B cell (primary cell): ENCODE measurements at places on chromosomes 7 and 10.

GRCh38 chr7:330511-331230 lies 40.7 kb downstream of the FOXL3 start:
- DNase-seq = no peak

DNA sequence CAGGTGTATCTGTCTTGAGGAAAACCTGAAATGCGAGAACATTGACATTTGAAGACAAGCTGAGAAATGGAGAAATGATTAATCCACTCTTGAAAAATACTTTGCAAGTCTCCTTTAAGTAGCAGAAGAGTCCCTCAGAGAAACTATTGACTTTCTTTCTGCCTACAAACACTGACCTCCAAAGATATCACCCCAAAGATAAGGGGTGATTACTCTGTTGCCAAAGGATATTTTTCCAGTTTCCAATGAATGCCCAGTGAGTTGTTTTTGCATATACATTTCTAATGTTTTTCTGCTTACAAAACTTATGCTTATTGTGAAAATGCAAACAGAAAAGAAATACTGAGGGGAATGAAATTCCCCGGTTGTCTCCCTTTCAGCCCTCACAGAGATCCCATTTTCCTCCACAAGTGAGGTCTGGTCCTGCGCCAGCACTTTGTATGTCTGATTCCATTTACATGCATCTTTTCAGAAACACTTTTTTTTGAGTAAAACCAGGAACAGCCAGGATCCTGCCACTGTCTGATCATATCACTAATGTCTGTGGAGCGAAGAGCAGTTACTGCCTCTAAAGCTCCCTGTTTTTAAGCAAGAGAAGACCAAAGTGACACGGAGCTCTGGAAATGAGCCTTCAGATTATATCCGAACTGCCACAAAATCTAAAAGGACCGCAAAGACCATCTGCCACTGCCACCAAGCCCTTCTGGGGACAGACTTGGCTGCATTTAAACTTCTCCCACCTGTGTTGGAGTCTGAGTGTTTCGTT lies 82.9 kb upstream of the PDCD4 start:
- DNase-seq = no peak

DNA sequence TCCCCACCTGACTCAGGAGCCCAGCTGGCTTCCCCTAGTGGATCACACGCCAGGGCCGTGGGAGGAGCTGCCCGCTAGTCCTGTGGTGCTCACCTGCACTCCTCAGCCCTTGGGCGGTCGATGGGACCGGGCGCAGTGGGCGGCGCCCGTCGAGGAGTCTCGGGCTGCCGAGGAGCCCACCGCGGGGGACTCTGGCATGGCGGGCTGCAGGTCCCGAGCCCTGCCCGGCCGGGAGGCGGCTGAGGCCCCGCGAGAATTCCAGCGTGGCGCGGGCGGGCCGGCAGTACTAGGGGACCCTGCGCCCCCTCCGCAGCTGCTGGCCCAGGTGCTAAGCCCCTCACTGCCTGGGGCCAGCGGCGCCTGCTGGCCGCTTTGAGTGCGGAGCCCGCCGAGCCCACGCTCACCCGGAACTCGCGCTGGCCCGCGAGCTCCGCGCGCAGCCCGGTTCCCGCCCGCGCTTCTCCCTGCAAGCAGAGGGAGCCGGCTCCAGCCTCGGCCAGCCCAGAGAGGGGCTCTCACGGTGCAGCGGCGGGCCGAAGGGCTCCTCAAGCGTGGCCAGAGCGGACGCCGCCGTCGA lies 367.9 kb downstream of the TYW1 start:
- DNase-seq = no peak

GRCh38 chr7:12552876-12553275 lies 17.6 kb upstream of the SCIN start:
- DNase-seq = no peak

GRCh38 chr7:100176096-100177044 lies 811 bp downstream of the GPC2 start:
- DNase-seq = peak; percentile 24

DNA sequence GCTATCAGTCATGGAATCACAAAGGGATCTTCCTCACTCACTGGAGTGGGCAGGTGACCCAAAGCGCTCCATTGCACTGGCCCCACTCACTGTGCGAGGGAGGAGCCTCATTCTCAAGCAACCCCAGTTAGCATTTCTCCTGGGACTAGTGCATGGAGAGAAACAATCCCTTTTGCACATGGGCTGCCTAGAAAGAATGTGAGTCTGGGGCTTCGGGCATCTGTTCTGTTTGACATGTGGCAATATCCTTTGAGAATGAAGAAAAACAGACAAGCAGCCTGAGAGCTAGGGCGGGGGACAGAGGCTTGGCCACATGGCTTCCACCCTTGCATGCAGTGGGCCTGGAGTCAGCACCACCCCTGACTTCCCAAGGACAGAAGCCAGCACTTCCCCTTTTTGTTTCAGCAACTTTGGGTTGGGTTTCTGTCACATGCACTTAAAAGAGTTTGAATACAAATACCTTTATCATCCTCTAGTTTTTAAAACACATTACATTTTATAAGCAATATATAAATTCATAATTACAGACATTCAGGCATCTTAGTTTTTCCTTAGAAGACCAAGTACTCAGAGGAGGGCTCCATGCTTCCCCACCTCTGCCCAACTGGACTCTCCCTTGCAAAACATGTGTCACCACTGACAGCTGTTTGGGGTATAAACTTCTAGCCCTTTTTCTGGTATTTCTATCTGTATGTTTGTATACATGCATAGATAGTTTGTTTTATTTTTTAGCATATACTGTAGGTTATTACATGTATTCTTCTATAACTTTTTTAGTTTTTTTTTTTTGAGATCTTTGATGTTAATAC lies 73.8 kb downstream of the RBM20 start:
- peak; percentile 57 for DNase-seq

DNA sequence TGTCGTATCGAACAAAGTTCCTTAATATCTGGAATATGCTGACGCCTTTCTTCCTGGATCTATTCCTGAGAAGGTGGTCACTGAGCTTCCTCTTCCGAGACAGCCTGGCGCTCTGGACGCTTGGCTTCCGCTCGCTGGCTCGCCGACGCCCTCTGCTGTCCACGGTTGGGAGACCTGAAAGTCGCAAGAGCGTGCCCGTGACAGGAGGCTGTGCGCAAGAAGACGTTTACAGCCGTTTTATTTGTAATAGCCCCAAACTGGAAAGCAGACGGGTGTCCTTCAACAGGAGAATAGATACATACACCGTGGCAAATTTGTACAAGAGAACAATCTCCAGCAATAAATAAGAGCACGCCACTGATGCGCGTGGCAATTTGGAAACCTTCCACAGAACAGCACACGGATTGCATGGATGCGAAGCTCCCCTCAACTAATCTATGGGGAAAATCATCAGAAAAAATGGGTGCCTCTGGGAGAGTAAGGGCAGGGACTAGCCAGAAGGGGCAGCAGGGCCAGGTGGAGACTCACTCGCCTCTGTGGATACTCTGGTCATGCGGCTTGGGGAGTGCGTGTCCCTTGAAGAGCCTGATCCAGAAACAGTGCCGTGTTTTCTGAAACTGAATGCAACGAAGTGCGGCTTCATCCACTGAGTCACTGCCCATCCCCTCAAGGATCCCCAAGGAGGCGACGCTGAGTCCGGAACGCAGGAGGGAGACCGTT lies 41.5 kb upstream of the BNIP3 start:
- DNase-seq = peak; percentile 72

GRCh38 chr10:13001041-13001886 lies at the start of gene CCDC3:
Gene CCDC3 (minus strand): TSS chr10:13001713. CDS start chr10:13001570, 143 bp downstream.
- peak; percentile 5 for DNase-seq

DNA sequence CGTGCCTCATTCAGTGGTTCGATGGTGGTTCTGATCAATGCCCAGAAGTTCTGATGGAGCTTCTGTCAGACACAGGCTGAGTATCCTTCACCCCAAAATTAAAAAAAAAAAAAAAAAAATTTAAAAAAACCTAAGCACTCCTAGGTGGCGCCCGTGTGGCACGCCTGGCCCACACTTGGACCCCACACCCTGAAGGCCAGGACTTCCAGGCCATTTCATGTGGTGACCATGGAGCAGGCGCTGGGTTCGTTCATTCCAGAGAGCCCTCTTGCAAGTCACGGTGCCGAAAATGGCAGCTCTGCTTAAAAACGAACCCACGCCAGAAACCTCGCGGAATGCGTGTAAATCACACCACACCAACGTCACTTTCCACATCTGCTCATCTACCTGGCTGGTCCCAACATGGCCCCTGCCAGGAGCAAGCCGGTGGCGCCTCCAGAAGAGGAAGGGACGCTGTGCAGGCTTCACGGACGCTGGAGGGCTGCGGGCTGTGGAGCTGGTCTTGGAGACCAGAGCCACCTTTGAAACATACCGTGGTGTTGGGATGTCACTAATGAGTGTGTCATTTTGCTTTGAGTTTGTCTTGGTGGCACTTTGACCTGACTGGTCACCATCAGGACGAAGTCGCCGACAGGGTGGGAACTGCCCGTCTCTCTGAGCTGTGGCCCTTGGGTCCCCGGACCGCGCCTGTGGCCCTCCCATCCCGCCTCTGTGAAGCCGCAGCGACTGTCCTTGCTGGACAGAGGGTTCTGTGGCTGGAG lies 46.0 kb upstream of the PRKAR1B start:
- no peak for DNase-seq

DNA sequence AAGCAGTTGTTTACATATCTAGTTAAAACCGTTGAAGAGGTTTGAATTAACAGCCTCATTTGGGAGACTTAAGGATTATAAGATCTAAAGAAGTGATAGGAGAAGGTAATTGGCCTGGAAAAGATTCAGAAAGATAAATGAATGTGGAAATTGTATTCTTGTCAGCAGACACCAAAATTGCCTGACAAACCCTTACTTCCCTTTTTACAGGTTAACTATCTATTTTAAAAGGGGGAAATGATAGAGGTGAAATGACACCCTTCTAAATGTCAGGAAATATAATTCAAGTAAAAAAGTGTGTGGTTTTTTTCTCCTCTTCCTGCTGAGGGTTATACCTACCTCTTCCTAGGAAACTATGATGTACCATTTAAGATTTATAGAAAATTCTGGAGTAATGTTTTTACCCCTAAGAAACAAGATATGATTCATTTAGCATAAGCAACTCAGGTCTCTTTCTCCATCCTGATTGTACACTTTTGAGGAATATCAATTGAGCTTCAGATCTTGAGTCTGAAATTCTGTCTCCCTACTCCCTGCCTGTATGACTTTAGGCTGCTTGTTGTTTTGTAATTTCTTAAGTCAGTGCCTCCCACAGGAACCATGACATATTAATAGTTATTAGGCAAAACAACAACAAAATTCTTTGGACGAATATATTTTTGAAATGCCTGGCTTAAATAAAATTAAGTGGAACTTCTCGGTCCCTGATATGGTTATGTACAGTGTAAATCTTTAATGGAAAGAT lies 250.4 kb downstream of the RNLS start:
- DNase-seq = peak; percentile 56

GRCh38 chr10:114703377-114704107 lies 45.5 kb upstream of the ABLIM1 start:
- peak; percentile 48 for DNase-seq

DNA sequence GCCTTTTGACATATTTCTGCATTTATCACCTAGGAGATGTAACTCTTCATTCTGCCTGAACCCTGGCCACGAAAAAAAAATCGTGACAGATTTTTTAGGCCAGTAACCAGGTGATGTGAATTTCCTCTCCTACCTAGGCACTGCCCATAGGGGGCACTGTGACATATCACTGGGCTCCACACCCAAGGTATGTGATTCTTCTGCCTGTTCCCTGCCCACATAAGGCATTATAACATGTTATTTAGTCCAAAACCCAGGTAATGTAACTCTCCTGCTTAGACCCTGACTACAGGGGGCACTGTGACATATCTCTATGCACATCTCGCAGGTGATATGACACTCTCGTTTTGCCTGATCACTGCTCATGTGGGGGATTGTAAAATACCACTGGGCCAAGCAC lies 29.5 kb upstream of the ZNF107 start:
- no peak for DNase-seq

- DNase-seq = peak; percentile 21
Measured at GRCh38 chr10:129030996-129031843, 435.8 kb upstream of the MGMT start.

- DNase-seq = peak; percentile 38
Measured at GRCh38 chr7:20021831-20022230, 195.4 kb downstream of the MACC1 start.

GRCh38 chr10:70566515-70567290 lies 35.8 kb downstream of the PRF1 start:
- no peak for DNase-seq

- no peak for DNase-seq
Measured at GRCh38 chr7:45585628-45586027, 11.5 kb downstream of the ADCY1 start.

GRCh38 chr7:129559564-129559963 lies 52.0 kb upstream of the NRF1 start:
- DNase-seq = no peak

DNA sequence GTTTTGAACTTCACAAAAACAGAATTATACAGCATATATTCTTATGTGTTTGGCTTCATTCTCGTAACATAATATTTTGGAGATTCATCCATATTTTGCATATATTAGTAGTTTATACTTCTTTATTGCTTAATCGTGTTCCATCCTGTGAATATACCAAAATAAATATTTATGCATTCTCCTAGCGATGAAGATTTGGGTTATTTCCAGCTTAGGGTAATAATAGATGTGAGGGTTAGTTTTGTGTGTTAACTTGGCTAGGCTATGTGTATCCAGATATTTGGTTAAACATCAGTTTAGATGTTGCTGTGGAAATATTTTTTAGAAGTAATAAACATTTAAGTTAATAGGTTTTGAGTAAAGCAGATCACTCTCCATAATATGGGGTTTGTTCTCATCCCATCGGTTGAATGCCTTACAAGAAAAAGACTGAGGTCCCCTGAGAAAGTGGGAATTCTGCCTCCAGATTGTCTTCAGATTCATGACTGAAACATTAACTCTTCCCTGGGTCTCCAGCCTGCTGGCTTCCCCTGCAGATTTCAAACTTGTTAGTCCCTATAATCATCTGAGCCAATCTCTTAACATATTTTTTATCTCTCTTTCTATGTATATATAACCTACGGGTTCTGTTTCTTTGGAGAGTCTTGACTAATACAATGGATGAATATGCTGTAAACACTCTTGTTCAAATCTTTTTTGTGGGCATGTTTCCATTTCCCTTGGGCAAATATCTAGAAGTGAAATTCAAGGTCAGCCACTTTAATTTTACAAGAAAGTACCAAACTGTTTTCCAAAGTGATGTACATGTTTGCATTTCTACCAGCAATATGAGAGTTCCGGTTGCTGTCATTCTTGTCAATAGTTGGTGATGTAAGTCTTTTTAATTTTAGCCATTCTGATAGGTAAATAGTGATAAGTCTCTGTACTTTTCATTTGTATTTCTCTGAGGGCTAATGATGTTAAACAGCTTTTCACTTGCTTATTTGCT lies 48.7 kb downstream of the PDK4 start:
- no peak for DNase-seq

DNA sequence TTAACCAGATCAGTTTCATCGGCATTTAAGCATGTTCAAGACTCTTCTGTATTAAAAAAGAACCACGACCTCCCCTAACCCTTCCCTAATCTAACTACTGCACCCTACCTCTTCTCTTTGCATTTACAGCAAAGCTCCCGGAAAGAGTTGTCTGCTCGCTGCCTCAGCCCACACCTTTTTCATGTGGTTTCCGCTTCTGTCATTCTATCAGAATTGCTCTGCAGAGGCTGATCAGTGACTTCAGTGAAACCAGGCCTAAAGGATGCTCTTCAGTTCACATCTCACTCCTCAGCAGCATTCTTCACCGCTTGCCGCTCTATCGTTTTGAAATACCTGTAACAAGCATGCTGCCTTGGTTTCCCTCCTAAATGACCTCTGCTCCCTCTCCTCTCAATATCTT lies 160.9 kb downstream of the SDK1 start:
- DNase-seq = no peak
